Fibroblast of villous mesenchyme (primary cell): ENCODE measurements at places on chromosomes 11 and 22. TPM values are rescaled to one million over a fixed set of nuclear protein-coding genes. Genes with fewer than 3 reads are reported as not detected.

DNA sequence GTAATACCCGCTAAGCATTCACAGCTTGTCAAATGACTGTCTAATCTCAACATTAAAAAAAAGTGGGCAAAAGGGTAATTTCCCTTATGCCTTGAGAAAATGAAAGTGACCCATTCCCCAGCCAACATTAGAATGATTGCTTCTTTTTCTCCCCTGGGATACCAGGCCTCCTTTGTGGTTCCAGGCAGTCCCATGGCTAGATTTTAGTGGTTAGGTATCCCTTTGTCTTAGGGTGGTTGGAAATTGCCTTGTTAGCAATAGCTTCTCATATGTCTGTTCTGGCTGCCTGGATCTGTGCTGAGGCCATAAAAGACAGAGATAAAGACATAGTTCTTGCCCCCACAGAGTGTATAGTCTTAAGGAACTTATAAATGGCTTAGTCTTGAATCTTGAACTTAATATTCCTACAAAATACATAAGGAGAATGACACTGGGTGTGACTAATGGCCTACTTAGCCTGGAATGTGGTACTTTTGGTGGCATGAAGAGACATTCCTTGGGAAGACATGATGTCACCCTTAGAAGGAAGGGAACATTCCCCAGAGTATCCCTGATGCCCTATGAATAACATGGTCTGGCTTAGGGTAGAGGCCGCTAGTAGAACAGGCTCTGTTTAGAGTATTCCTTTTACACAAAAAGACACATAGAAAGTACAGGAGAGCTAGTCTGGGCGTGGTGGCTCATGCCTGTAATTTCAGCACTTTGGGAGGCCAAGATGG, 90.3 kb downstream of the ZBTB16 start:
- DNase-seq, result peak; percentile 64

GRCh38 chr22:23166042-23166831, 14.1 kb upstream of the BCR start:
- DNase-seq, result no peak

DNA sequence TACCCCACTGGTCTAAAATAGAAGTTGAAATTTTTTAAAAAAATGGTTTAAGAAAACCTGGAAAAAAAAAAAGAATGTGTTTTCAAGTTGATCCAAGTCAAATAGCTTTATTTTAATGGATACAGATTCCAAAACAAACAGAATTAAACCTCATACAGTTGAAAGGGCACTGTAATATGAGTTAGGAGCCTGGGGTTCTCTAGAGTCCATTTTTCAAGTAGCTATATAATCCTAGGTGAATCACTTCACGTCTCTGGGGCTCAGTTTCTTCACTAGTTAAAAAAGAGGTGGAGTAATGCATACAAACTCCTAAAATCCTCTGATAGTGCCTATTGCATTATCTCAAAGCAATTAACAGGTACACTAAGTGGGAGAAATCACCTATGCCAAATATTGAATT, 132.9 kb downstream of the BBOX1 start:
- DNase-seq, result no peak

DNA sequence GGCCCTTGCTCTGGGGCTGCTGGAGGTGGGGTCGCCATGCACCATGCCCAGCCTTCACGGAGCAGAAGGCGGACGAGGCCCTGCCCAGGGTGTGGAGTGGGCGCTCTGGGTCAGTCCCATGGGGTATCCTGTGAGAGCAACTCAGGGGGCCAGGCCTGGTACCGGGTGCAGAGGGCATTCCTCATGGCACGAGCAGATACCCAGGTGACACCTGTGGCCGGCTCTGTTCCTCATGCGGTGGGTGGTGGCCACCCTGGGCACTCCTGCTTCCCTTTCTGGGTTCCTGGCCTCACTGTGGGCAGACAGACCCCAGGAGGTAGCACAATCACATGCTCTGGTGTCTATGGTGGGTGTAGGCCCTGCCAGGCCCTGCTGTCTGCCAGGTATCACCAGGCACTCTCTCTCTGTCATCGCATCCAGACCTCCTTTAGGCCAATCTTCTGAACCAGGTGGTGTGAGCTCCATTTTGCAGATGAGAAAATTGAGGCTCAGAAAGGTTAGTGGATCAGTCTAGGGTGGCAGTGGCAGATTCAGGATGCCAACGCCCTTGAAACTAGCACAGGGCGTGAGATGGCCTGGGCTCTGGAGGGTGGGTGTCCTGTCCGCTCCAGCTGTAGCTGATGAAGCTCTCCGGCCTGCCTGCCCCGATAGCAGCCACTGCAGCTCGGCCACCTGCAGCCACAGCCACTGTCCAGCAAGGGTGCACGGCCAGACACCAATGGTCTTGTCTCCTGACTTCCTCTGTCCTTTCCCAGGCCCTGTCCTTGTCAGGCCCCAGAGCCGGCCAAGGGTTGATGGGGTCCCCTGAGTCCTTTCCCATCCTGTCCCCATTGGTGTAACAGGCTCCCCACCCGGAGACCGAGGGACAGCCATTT, 15.1 kb downstream of the DGKZ start:
- DNase-seq, result no peak

Gene CLDN5
- total RNA-seq, result not detected in 2 replicates

DNA sequence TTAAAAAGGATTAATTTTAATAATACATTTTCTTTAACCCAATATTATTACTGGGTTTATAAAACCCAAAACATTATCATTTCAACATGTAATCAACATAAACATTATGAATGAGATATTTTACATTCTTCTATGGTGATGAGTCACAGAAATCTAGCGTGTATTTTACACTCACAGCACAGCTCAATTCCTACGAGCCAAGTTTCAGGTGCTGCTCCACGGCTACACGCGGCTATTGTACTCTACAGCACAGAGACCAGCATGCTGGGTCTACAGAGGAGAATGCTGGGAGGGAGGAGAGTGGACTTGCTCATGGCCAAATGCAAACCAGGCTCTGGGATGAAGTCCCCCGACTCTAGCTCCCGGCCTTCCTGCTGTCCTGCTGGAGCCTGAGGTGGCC, 72.0 kb upstream of the LMO1 start:
- DNase-seq, result no peak

- no peak for DNase-seq
Observed at GRCh38 chr22:29848111-29848510, 10.0 kb upstream of the ASCC2 start.

DNA sequence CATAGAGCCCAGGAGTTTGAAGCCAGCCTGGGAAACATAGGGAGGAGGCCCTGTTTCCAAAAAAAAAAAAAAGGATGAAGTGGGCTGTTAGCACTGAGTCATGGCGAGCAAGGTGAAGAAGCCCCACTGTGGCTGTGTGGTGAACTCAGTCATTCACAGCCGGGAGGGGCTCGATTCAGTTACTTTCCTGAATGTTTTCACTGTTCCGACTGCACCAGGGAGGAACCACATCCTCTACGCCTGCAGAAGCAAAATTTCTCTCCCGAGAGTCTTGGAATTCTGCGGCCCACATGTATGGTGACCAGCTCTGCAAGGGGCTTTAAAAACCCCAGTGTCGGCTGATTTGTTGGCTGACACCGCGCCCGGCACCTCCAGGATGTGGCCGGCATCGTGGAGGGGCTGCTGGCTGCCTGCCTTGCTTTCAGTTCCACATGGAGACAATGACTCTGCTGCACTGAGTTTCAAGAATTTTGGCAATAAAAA, 27.8 kb upstream of the GRAMD4 start:
- DNase-seq, result no peak

Gene RTN4RL2
- total RNA-seq, result not detected in 2 replicates

DNA sequence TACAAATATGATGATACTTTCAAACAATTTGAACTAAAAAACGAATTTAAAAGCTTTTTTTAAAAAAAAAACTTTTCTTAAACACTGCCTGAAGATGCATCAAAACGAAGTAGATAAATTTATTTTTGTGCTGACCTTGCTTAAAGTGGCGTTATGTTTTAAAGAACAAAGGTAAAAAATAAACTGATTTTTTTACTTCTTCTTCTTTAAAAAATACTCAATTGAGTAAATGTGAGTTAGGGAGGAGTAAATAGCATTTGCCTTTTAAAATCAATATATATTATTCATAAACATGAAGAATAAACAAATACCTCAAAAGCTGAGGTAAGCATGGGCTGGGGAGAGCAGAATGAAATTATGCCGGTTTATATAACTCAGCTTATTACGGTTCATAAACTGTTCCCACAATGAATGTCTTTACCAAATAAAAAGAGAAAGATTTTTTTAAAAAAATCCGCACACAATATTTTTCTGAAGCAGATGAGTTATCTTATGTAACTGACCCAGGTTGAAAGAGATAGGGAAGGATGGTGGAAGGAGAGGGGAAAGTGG, 9.0 kb downstream of the PAX6 start:
- DNase-seq, result no peak

- DNase-seq, result no peak
Observed at GRCh38 chr11:60125956-60126585, 37.6 kb downstream of the MS4A2 start.

- peak; percentile 57 for DNase-seq
Observed at GRCh38 chr11:14249121-14249963, 109.6 kb downstream of the RRAS2 start.

GRCh38 chr11:8533332-8533731, 60.7 kb downstream of the STK33 start:
- no peak for DNase-seq

Gene ART1
- total RNA-seq, result not detected in 2 replicates

- DNase-seq, result no peak
Observed at GRCh38 chr11:47869544-47870393, 21.6 kb upstream of the NUP160 start.

Gene SPTBN2
- under 0.01 and 1.3 TPM in 2 replicates for total RNA-seq

DNA sequence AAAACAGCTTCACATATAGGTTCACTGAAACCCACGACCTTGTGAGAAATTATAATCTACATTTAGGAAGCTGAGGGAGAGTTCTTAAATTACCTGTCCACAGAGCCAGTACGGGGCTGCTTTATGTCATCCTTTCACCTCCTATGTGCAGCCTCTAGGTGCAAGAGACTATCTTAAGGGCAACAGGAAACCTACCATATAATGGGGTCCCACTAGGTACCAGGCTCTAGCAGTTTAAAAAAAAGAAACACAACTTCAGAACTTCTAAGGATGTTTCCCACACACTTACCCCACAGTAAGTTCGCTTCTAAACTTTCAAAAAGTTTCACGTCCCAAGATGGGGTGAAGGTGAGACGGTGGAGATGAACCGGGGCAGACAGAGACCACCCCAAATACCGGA, 573 bp downstream of the STK33 start:
- DNase-seq, result no peak

Gene YAP1
- total RNA-seq, result 127 and 148 TPM in 2 replicates

DNA sequence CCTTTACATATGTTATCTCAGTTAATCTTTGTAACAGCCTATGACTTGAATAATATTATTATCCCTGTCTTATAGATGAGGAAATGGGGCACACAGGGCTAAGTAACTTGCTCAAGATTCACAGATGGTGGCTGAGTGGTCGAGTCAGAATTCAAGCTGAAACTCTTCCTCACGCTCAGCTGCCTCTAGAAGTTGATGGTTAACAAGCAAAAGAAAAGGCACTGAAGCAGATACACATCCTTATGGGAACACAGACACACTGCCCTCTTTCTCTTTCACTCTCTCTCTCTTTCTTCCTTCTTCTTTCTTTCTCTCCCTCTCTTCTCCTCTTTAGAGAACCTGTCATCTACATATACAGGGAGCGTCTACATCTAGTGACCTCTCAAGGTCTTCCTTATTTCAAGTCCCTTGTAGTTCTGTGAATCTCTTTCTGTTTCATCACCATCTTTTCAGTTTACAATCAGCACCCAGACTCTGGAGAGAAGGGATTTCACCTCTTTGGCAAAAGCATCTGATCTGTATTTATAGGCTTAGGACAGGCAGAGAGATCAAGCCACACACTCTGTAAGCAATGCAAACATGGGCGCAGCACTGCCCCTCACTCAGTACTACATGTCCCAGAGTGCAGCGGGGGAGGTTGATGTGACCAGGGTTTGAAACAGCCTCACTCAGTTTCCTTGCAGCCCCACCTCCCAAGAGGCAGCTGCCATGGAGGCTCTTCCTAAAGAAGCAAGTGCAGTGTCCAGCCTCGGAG, 75.7 kb downstream of the GRAMD1B start:
- no peak for DNase-seq

Gene KCNJ11
- total RNA-seq, result not detected in 2 replicates

GRCh38 chr11:59097113-59097708, 9.8 kb upstream of the FAM111B start:
- DNase-seq, result peak; percentile 66

DNA sequence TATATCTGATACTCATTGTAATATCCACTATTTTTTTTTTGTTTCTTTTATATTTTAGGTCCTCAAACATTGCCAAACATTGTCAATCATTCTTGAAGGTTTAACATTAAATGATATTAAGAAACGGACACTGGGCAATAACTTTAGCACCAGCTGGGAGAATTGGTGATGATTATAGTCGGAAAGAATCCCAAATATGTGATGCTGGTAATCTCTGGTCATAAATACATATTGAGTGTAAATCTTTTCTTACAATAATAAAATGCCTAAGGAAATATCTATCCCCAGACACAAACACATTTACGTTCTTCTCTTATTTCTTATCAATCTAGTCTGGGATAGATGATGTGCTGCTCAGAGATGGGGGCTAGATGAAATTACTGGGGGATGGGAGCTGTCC, 25.2 kb downstream of the OR51E2 start:
- peak; percentile 18 for DNase-seq

GRCh38 chr11:29328961-29329441, 687.8 kb downstream of the KCNA4 start:
- peak; percentile 81 for DNase-seq
